A172 (cell line): ENCODE measurements at places on chromosomes 6 and 20. TPM values are rescaled to one million over a fixed set of nuclear protein-coding genes. Genes with fewer than 3 reads are reported as not detected.

OXT gene
- not detected in 2 replicates for total RNA-seq

DPM1 gene
- total RNA-seq = 207 and 247 TPM in 2 replicates

POFUT1 gene
- 59.5 and 60.8 TPM in 2 replicates for total RNA-seq

FAM184A gene
- 3.1 and 4.6 TPM in 2 replicates for total RNA-seq

SLC22A2 gene
- total RNA-seq = 0.69 and 1.2 TPM in 2 replicates

CHRNA4 gene
- 0.03 and 0.07 TPM in 2 replicates for total RNA-seq

MEI4 gene
- total RNA-seq = not detected in 2 replicates

SLC9A8 gene
- total RNA-seq = 9.9 and 10.6 TPM in 2 replicates

GPLD1 gene
- 0.36 and 0.55 TPM in 2 replicates for total RNA-seq

TMEM244 gene
- not detected in 2 replicates for total RNA-seq

DNA sequence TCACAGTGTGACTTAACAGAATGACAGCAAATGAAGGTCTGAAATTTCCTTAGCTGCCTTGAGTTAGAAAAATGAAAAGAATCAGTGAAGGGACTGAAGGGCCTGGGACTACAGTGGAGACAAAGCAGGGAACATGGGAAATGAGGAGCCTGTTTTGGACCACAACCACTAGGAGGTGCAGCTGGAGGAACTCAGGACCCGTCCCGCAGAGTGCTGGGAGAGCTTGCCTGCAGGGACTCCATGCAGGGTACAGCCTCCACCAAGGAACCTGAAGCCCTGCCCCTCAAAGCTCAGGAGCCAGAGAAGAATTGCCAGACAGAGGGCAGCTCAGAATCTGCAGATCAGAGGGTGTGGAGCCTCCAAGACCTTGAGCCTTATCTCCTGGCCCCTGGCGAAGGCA lies 50.7 kb downstream of the LRFN2 start:
- DNase-seq = no peak

DNA sequence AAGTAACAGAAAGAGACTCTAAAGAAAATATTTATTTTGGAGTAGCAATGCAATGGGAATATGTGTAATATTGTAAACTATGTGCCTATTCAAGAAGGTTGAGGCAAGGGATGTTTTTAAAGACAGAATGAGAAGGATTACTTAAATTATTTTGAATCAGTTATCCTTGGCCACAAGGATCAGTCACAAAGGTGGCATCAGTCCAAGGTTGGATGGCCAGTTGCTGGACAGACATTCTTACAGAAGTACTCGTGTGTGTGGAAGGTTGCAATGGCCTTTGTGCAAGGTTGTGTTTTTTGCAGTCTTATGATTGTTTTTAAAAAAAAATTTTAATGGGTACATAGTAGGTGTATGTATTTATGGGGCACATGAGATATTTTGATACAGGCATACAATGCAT lies 2.0 kb downstream of the QRSL1 start:
- DNase-seq = peak; percentile 18

- no peak for DNase-seq
Observed at GRCh38 chr20:10654630-10655029, 19.2 kb downstream of the JAG1 start.

- DNase-seq = peak; percentile 42
Observed at GRCh38 chr20:39986173-39986904, 702.7 kb downstream of the MAFB start.

GRCh38 chr6:148004651-148005050 lies 338.0 kb upstream of the SASH1 start:
- no peak for DNase-seq

DNA sequence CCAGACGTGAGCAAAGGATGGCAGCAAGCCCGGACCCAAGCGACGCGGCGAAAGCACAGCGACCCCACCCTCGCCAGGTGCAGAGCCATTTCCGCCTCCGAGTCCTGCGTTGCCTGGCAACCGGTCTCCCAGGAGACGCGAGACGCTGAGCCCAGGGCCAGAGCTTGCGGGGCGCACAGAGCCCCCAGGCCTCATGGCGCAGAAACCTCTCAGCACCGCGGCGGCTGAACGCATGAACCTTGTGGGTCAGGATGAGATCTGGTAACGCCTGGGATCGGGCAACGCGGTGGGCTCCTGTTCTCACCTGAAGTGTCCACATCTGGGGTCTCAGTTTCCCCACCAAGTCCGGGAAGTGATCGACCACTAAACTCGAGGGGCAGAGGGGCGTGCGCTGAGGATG lies 77.7 kb downstream of the ANKRD60 start:
- DNase-seq = no peak

GRCh38 chr20:50009521-50010454 lies 27.0 kb downstream of the SNAI1 start:
- DNase-seq = no peak

- DNase-seq = no peak
Observed at GRCh38 chr6:64717281-64717680, 989.7 kb downstream of the EYS start.

GRCh38 chr6:31174378-31174777 lies 3.9 kb upstream of the POU5F1 start:
- DNase-seq = no peak

DNA sequence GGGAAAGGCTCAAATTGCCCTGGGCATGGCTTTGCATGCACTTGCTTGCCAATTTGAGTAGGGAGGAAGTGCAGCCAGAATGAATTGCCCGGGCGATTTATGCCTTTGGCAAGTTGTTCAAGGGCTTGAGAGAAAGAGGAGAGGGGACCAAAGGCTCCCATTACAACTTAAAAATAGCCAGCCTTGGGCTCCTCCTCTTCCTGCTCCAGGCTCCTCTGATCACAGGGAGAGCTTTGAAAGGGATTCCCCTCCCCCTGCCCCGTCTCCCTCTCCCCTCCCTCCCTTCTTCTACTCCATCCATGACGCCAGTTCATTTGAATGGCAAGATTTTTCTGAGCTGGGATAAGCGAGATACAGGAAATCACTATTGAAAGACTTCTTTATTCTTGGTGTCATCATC lies 304.9 kb upstream of the JAG1 start:
- DNase-seq = no peak

DNA sequence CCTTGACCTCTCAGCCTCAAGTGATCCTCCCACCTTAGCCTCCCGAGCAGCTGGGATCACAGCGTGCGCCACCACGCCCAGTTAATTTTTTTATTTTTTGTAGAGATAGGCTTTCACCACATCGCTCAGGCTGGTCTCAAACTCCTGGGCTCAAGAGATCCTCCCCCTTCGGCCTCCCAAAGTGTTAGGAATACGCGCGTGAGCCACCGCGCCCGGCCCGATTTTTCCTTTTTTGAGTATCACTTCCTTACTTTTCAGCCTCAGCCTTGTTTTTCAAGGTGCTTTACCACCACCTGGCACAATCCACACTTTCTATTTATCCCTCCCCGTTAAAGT lies 791 bp upstream of the STX11 start:
- no peak for DNase-seq

GRCh38 chr20:25206063-25206403 lies 10.5 kb downstream of the ENTPD6 start:
- no peak for DNase-seq

DNA sequence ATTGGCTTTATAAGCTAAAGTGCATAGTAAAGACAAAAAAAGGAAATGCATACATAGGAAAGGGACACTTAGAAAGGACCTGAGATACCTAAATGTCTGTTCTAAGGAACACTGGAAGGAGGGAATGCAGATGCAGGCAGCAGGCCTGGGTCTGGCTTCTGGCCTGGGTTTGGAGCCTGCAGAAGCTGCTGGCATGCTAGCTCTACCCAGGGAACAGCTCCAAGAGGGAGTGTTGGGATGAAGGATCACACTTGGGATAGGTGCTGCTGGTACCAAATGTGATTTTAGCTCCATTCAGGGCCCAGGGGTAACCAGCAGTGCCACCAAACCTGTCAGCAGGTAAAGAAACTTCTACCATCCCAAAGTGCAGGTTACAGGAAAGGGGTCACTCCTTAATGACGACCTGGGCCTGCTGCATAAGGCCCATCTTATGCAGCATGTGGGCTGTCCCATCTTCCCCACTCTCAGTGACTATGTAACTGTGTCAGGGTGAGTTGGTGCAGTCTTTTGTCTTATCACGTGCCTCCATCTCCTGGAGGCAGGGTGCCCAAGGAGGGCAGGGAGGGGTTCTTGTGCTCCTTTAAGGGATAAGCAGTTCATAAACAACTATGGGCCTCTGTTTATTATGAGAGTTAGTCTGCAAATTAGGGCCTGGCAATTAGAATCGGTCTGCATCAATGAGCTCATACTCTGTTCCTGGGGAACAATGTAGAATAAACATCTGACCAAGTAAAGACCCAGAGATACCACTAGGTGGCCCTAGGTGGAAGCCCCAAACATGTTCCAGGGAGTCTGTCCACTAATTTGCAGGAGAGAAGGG lies 26.9 kb downstream of the DDX27 start:
- DNase-seq = peak; percentile 61

- DNase-seq = no peak
Observed at GRCh38 chr20:21715193-21715881, 9.9 kb downstream of the PAX1 start.

DNA sequence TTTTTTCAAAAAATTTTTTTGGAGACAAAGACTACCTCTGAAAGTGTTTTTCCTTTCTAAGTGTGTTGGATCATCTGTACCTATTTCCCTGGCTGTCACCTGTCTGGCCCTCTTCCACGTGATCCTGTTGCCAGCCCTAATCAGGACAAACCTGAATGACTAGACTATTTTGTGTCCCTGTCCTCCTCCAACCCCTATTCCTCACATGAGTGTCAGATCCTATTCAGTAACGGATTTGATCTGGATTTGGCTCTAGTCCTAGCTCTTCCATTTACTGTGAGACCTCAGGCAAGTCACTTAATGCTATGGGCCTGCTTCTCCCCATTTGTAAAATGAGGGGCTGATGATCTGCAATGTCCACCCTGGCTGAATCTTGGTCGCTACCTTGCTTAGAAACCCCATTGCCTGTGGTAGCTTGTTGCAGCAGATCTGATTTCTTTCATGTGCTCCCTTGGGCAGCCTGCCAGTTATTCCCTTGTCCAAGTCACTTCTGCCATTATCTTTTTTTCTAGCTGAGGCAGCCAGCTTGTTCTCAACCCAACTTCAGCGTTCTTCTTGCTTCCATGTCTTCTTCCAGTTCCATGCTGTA lies 4.8 kb downstream of the PHF20 start:
- DNase-seq = no peak

- DNase-seq = no peak
Observed at GRCh38 chr20:6914986-6915385, 147.5 kb downstream of the BMP2 start.

- DNase-seq = no peak
Observed at GRCh38 chr6:69705954-69706353, 90.9 kb downstream of the LMBRD1 start.

- no peak for DNase-seq
Observed at GRCh38 chr6:44664716-44665115, 277.2 kb downstream of the CDC5L start.

DNA sequence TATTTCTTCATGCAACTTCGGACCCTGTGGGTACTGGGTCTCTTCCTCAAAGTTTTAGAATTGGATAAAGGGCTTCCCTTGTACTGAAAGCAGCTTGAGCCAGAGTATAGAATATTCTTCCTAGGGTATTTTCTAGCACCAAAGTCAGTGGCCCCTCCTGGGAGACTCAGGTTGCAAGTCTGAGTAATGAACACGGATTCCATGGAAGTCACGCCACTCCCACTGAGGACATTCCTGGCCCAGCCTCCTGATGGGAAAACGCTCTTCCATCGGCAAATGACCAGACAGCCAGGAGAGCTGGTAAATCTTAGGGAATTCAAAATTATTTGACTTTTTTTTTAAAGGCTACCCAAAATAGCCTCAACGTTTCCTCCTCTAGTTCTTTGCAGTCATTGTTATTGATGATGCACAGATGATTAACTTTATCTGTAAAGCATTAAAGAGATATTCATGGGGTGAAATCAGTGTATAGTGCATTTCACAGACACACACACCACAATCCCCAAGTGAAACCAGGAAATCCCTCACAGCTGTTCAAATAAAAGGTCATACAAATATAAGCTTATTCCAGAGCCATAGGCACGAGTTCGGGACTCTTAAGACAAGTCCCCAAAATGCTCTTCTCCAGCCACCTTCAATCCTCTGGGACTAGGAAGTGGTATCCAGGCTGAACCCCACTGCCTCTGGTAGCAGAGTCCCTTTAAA lies 248.8 kb downstream of the SOD2 start:
- no peak for DNase-seq

GRCh38 chr6:52562911-52563310 lies 13.9 kb downstream of the TRAM2 start:
- no peak for DNase-seq

DNA sequence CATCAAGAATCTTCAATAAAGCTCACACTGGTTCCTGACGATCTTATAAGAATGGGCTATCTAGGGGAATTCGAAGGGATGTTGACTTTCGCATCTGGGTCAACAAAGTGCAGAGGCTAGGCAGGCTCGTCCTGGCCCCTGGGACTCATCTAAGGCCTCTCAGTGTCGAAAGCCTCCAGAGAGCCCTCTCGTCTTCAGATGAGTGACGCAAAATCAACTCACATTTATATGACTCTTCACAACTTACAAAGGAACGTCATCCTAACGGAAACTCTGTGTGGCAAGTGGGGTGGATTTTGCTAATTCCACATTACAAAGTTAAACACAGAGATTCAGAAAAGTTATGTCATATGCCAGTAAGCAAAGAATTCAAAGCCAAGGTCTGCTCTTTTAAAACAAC lies 270.5 kb upstream of the EXOC2 start:
- no peak for DNase-seq

DNA sequence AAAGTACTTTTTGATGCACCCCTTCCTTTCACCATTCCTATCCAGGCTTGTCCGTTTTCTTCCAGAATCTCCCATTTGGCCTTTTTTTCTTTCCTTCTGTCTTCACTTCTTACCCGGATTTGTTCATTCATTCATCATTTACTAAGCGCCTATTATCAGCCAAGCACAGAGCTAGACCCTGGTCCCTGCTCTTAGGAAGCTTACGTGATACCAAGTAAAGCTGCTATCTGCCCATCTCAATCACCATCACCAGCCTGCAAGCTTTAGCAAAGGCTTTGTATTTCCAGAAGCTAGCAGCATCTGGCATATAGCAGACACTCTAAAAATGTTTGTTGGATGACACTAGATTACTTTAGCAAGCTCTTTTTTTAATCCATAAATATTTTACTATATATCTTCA lies 4.8 kb downstream of the NDRG3 start:
- DNase-seq = no peak

- DNase-seq = no peak
Observed at GRCh38 chr20:35600993-35601973, 14.3 kb upstream of the SPAG4 start.

DNA sequence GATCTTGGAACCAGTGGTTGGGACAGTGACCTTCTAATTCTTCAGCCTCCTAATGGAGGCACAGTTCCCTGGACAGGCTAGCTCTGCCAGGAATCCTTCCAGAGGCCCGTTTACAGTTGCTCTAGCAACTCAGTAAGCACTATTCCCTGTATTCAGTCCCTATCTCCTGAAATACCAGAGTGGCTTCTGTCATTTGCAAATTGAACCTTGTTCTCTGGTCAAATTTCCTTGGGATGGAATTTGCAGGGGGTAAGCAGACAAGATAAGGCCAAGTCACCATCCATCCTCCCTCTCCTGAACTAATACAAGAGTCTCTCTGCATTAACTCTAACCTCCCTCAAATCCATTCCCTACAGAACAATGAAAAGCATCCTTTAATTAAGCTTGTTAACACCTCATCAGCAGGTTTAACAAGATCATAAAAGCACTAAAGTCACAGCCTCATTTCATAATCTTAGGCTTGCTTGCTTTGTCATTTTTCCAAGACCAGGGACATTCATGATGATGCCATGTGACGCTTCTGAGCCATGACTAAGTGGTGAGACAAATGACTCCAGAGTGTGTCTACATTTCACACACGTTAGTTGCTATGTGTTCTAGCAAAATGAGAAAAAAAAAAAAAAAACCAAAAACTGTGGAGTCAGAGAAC lies 37.1 kb downstream of the SLC22A23 start:
- DNase-seq = peak; percentile 72

- no peak for DNase-seq
Observed at GRCh38 chr20:52290569-52290968, 99.0 kb upstream of the ZFP64 start.

- no peak for DNase-seq
Observed at GRCh38 chr6:57201718-57202117, 20.4 kb downstream of the RAB23 start.
